ENCODE measurements at places on chromosomes 5 and 9.

DNA sequence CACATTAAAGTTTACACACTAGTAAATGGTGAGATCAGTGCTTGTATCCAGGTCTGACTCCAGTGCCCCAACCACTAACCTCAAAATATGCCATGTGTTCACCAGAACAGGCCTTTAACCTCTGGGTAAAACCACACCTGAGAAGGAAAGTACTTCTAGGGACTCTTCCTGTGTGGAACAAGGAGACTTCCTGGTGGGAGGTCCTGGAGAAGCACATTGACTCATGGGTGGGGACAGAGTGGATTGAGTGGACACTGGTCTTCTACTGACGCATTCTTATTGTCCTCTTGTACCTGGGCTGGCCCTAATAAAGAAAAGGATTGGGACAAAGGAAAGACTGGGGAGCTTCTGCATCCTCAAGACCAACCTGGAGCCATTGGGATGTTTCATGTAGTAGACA, 43.4 kb downstream of the ANGPTL2 start:
- H3K27ac ChIP-seq: no peak overlapping the region
- peaks cover 5% of the 10 kb centered on the region for H3K4me1 ChIP-seq
- no peak for DNase-seq
- no peak overlapping the region for H3K4me3 ChIP-seq
- H3K27me3 ChIP-seq: no peaks in the 10 kb centered on the region

DNA sequence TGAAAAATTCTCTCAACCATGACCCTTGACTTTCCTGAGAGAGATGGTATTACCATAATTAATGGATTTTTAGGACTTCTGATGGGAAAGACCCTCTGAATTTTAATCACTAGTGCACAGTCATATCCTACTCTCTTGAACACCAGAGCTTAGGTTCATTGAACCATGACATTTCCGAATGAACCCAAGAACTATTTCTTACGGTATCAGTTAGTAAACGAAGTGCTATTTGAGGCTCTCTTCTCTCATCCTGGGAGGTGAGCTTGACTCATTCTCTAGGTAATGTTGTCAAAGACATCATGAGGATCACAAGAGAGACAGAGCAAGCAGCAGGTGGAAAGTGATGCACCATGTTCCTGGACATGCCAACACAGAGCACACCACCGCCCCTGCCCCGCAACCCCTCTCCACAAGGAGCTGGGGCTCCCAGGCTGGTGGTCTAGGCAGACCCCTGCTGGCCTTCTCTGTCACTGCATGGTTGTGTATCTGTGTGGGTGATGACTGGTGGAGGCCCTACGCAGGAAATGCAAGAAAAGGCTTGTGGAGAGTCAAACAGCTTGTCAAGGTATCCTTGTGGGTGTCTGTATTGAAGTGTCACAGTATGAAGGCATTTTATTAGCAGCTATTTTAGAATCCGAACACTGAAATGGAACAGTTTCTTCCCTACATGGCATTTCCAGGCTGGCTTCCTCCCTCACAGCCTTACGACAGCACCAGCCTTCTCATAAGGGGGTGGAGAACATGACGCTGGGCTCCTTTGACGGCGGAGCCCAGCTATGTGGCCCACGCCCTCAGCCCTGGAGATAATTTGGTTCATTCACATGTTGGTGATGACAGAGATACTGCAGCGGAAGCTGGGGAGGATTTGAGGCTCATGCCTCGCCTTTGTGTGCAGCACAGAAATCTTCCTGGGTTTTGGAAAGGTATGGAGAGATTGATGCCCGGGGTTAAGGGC, 297.6 kb downstream of the NTRK2 start:
- no peaks in the 10 kb centered on the region for H3K4me1 ChIP-seq
- no peak overlapping the region for H3K27ac ChIP-seq
- no peak for DNase-seq
- no peak overlapping the region for H3K4me3 ChIP-seq
- no peaks in the 10 kb centered on the region for H3K36me3 ChIP-seq
- no peaks in the 10 kb centered on the region for H3K27me3 ChIP-seq

DNA sequence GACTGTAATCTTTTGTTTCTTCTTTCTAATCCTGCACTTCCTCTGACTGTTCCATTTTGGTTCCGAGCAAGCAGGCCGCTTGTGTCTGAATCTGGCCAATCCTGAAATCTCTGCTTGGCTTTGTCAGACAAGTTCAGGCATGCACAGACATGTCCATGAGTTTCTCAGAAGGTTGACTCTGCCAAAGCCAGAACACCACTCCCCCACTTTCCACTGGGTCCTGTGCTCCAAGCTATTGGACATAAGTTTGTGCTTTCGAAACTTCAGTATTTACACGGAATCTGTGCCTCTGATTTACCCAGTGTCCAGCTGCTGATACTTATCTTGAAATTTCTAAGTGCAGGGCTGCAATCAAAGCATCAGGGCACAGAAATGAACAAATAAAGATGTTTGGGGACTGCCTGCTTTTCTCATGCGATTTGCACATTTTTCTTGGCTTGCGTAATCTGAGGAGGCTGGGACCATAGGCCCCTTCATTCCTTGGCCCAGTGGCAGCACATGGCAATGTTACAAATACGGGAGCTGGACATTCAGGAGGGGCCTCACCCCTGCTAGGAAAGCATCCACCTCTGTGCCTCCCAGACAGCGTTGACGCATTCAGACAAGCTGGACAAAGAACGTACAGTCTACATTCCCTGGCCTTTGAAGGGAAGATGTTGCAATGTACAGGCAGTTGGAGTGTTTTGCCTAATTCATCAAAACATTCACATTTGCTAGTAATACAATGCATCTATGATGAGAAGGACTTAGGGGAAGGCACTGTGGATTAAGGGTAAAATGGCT, 209.2 kb upstream of the PAPPA start:
- H3K27ac ChIP-seq: no peak overlapping the region
- H3K36me3 ChIP-seq: no peaks in the 10 kb centered on the region
- no peak for DNase-seq
- H3K4me1 ChIP-seq: no peaks in the 10 kb centered on the region

DNA sequence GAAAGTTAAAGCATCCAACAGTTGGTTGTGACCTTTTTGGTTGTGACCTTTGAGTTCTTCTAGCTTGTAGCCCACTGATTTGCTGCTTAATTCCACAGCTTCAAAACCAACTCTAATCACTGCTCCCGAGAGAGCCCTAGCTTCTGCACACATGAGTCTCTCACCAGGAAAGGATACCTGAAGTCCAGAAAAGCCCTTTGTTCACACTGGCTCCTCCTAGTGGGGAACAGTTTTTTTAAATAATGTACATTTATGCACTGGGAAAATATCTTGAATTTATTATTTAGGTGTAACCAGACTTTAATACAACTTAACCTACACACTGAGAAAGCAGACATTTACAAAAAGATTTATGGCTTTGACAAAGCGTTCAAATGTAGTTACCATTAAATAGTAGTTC, 120.2 kb upstream of the CCDC152 start:
- no peak overlapping the region for H3K4me3 ChIP-seq
- H3K27ac ChIP-seq: no peak overlapping the region
- no peaks in the 10 kb centered on the region for H3K27me3 ChIP-seq
- DNase-seq: no peak
- no peaks in the 10 kb centered on the region for H3K4me1 ChIP-seq

- DNase-seq: no peak
- H3K4me3 ChIP-seq: no peak overlapping the region
- no peaks in the 10 kb centered on the region for H3K36me3 ChIP-seq
- H3K4me1 ChIP-seq: no peaks in the 10 kb centered on the region
- H3K27me3 ChIP-seq: no peaks in the 10 kb centered on the region
- H3K27ac ChIP-seq: no peak overlapping the region
These were observed 208.0 kb downstream of the SGCD start for GRCh38 chr5:156534906-156535485.
